ENCODE measurements at places on chromosomes 1 and 21. TPM values are rescaled to one million over a fixed set of nuclear protein-coding genes. Genes with fewer than 3 reads are reported as not detected.

CDK18 gene
- 0.28 TPM for total RNA-seq

KRTAP12-4 gene
- total RNA-seq, result not detected

SLC44A5 gene
- under 0.01 TPM for total RNA-seq

KCNH1 gene
- total RNA-seq, result 0.54 TPM

PDE4B gene
- 15.6 TPM for total RNA-seq

SIPA1L2 gene
- total RNA-seq, result 11.9 TPM

TNFRSF9 gene
- 0.72 TPM for total RNA-seq

MORN1 gene
- 3.6 TPM for total RNA-seq

IQCC gene
- 2.2 TPM for total RNA-seq

ARHGAP29 gene
- total RNA-seq, result 45.3 TPM

RNU1-2 gene
- total RNA-seq, result under 0.01 TPM

ANKRD35 gene
- 1.1 TPM for total RNA-seq

C1orf94 gene
- total RNA-seq, result not detected

CFHR4 gene
- not detected for total RNA-seq

GSTM1 gene
- not detected for total RNA-seq

ID3 gene
- total RNA-seq, result 171 TPM

ODF2L gene
- 20.0 TPM for total RNA-seq

CFAP410 gene
- 3.3 TPM for total RNA-seq

ADAMTS4 gene
- 0.72 TPM for total RNA-seq

LAMC2 gene
- 2.3 TPM for total RNA-seq

SELENOF gene
- total RNA-seq, result 128 TPM

MAP10 gene
- total RNA-seq, result 1.1 TPM

FCRL1 gene
- not detected for total RNA-seq

FCMR gene
- total RNA-seq, result not detected

SMIM34 gene
- total RNA-seq, result not detected

KPRP gene
- total RNA-seq, result not detected

CD53 gene
- not detected for total RNA-seq
